ENCODE measurements at places on chromosomes 3 and 15.

DNA sequence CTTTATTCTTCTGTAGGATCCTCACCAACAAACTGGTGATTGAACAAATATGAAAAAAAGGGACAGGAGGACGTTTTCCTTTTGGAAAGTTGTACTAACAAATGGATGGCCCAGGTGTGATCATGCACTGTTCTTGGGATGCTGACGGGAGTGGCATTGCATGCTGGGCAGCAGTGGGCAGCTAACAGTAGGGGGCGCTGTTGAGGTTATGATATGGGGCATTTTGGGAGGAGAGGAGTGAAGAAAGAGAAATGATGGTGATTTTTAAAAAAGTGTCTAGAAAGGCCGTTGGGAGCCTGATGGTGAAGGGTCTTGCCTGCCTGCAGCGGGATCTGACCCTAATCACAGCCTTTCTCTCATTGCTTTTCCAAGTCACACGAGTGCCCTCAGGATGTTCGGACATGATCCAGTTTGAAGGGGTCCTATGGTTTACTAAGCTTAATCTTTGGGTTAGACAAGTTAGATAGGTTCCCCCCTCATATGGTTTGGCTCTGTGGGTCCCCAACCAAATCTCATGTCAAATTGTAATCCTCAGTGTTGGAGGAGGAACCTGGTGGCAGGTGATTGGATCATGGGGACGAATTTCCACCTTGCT, 46.2 kb upstream of the PRTG start:
- peak; percentile 28 for DNase-seq

DNA sequence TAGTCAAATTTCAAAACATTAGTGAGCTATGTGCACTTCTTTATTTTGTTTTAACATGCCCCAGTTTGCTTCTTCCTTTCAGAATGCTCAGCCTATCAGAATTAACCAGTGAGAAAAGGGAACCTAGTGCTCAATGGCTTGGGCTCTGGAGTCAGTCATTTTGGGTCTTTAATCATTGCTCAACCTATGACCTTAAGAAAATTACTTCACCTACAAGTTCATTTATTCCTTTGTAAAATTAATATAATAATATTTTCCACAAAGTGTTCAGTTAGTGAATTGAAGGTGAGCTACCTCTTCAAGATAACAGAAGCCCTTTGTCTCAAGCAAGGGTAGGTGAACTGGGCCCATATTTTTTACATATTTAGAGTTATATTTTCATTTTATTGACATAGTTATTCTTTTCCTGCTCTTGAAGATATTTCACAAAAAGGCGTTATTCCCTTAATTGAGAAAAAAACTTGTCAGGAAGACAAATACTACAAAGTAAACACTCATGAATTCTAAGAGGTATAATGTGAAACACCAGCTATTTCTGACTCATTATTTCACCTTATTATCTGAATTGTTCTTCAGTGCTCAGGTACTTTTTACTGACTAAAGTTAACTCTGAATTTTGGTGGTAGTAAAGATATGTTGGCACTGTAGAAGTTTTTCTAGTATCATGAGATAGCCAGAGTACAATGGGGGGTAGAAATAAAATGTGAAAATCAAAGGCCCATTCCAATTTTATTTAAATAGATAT, 415.5 kb downstream of the NAALADL2 start:
- peak; percentile 3 for DNase-seq

DNA sequence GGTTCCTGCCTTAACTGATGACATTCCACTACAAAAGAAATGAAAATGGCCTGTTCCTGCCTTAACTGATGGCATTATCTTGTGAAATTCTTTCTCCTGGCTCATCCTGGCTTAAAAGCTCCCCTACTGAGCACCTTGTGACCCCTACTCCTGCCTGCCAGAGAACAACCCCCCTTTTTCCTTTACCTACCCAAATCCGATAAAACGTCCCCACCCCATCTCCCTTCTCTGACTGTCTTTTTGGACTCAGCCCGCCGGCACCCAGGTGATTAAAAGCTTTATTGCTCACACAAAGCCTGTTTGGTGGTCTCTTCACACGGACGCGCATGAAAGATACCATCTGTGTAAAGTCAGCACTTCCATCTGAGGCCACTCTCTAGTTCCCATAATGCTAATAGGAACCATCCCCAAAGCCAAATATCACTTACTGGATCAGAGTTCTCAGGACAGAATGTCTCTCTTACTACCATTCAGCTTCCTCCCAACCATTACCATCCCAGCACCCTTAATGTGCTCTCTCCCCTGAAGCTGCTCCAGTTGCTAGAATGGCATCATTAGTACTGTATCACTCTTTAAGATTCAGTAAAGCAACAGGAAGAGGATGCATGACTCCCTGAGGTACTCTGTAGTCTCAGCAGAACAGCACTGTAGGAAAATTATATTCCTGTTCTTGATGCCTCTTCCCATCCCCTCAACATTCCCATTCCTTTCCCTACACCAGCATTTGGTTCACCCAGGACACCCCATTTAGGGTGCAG, 2.3 kb upstream of the HRG start:
- DNase-seq = no peak

DNA sequence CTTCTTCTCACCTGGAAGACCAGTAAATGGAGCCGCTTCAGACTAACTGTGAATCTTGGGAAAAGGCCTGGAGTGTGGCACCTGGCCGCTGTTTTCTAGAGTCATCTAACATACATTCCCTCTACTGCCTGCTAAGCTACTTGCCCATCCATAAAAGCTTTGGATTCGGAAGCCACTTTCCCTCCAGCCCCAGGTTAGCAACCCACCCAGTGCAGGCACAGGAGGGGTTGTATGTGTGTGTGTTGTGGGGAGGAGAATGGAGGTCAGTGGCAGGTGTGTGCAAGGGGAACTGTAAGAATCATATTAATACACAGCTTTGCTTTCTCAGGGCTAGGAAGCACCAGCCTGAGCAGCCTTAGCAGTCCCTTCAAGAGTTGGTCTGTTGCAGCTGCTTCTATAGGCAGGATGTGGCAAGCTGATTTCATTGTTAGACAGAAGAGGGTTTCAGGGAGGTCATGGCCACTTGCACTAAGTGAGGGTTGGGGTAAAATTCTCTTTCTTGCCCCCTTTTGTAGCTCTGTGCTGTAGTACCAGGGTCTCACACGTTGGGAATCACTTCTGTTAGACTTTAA, 8.9 kb downstream of the NSUN3 start:
- no peak for DNase-seq

DNA sequence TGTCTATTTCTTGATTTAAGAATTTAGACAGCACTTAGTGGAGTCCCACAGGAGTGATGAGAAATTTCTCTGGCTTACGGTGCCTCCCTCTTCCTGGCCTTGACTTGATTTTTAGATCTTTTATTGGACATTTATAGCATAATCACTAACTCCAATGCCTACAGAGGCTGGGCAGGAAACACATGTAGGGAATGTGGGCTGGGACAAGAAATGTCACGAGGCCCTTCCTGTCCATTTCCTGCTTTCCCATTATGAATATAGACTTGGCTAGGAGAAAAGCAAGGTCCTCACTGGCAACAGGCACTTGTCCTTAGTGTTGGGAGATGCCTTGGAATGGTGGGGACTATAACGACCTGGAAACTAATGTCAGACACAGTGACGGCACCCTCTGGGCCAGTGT, 100.3 kb downstream of the MYLK start:
- no peak for DNase-seq

DNA sequence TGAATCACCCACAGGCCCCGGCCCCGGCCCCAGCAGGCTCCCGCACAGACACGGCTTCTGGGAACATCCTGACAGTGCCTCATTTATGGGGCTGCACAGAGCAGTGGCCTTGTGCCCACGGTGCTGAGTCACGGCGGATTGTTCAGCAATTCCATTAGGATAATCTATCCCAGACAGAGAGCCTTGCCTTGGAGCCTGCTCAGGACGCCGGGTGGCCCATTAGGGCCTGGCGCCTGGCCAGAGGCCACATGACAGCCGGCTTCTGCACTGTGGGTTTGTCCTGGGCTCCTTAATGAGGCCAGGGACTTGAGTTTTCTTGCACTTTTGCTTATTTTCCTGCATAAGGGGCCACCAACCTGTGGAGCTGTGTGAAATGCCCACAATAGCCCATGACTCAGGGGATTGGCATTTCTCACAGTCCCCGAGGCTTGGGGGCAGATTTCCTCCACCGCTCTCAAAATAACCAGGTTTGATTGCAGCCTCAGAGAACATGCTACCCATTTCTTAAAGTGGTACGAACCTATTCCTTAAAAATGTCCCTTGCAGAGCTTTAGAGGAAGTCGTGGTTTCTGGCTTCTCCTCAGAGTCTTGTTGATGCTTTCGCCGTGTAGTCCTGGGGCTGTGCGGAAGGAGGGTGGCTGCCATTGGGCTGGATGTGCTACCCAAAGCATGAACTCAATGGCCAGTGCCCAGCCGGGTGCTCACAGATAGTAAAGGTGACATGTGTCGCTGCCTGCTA, 19.0 kb downstream of the SYNM start:
- peak; percentile 69 for DNase-seq

DNA sequence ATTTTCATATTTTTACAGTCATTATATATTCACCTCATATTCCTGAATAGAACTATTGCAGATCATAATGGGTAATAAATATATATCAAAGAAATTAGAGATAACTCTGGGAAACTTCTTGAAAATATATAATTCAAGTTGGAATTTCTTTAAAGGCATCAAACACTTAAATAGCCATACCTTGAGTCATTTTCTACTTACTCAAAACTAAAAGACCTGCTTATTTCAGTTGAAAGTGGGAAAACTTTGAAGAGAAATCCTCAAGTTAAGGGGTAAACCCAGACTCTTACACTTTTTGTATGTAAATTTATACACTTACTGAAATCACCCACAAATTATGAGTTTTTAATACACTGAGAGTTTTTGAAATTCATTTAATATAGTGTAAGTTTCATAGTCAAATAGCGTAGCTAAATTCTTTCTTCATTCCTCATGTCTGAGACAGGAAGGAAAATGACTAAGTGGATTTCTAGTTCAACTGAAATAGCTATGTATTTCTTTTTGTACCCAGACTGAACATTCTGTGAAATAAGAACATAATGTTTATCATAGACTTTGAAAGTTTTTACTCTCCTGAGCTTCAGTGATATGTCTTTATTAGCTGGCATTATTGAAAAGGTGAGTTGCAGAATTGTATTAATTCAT, 4.6 kb upstream of the ALCAM start:
- DNase-seq = no peak

- DNase-seq = no peak
Observed at GRCh38 chr3:187858711-187859110, 113.4 kb upstream of the BCL6 start.

GRCh38 chr15:73495181-73495580, 52.2 kb downstream of the REC114 start:
- no peak for DNase-seq

GRCh38 chr3:194112120-194113106, 23.5 kb upstream of the HES1 start:
- DNase-seq = peak; percentile 25

DNA sequence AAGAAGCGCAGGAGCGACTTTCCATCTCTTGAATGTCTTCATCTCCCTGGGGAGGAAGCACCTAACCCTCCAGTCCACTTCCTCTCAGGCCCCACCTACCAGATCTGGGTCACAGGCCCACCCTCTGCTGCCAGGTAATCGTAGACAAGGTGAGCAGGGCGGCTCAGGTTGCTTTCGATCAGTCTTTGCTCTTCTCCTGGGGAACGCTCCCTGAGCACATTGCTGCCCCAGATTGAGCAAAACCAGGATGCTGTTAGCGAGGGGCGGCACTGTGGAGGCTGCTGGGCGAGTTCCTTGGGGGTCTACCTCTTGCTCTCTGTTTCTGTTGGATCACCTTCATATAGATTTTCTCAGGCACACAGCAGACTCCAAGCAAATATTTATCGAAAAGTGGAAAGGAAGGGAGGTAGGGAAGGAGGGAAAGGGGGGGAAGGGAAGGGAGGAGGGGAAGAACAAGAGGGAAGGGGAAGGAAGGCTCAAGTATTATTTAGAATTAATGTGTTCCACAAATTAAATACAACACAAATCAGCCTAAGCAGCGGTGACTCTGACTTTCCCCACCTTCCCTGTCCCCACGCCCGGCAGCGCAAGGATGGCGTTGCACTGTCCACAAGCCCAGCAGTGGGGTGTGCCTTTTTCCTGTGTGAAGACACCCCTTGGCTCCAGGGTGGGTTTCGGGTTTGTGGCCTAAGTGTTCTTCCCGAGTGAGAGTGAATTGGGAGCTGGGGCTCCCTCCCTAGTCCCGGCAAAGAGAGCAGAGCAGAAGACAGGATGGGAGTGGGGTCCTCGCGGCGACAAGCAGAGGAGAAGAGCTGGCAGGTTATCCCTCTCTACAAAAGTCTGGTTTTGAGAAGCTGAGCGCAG, 6.1 kb upstream of the PCSK6 start:
- no peak for DNase-seq

DNA sequence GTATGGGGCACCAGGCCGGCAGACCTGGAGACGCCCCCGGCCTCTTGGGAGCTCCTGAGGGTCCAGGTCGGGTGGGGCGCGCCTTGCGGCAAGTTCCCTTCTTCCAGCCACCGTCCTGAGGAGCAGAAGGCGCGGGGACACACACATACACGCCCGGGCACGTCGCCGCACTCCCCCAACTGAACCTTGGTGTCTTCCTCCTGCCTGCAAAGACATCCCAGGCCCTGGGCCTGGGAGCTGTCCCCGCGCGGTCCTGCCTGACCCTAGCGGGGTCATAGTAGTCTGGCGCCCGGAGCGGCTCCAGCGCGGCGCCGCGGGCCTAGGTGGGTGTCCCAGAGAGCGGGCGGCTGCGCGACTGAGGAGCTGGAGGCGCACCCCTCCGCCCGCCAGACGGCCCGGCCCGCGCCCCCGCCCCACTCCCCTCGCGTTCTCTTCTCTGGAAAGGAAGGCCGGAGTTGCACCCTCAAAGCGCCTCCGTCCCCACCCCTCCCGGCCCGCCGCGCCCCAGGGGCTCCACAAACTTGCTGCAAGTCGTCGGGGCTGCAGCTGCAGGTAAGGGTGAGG, 185.9 kb upstream of the LINGO1 start:
- no peak for DNase-seq

DNA sequence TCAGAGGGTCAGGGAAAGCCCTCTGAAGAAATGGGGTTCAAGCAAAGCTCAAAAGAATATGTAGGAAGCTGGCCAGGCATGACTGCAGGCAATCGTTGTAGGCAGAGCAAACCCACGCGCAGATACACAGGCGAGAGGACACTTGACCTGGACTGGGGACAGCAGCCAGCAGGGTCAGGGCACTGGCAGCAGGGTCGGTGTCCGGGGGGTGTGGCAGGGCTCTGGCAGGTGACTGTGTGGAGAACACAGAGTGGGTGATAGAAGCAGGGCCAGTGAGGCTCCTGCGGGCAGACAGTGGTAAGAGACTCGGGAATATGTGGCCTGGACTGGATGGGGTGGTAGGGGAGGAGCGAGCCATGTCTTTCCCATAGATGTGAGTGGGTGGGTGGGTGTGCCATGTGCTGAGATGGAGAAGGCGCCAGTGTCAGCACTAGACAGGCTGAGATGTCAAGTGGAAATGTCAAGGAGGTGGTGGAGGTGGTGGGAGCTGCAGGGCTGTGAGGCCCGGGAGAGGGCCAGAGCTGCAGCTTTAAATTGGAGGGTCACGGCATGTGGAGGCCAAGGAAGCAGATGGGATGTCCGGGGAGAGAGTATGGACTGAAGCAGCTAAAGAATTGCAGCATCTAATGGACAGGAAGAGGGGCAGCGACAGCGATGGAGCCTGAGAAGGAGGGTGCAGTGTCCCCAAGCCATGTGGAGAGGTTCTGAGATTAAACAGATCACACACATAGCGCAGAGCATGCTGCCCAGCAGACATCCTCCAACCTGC, 13.4 kb downstream of the TMEM43 start:
- DNase-seq = no peak

- DNase-seq = no peak
Observed at GRCh38 chr3:23157331-23157730, 45.8 kb upstream of the UBE2E2 start.

All from NB4 (cell line).